CD4-positive, alpha-beta T cell treated with Interleukin-4 for 4 hours (primary cell): ENCODE measurements at places on chromosomes 13 and 19.
A peak's percentile ranks its signal among the peaks of the same experiment; 100 is the strongest.

DNA sequence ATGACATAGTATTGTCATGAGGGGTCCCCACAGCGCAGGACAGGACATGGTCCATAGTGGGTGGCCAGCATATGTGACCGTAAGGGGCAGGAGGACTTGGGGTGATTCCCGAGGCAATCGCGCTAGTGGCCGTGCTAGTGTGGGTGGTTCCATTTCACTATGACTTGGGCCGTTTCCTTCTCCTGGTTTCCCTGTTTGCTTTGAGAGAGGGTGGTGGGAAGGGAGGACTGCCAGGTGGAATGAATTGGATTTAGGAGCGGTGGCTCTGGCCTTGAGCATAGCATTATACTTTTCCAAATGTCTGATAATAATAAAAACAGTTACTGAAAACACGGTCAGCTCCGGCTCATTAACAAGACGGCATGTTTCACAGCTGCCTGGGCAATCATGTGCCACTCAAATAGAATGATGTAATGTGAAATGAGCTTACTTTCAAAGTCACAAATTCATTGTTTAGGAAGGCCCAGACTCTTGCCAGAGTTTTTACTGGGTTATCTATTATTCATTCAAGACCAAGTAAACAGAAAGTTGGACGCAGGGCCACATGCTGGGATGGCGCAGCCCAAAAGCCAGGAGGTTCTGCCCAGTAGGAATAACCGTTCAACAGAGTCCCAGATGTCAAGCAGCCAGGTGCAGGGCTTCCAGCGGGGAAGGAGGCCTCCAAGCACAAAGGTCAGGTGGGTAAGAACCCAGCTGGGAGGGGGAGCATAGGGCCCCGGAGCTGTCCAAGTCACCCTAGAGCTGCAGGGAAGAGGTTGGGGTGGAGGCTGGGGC is 19.6 kb upstream of the SLC15A1 start:
- DNase-seq, result no peak

- no peak for DNase-seq
Observed at GRCh38 chr19:19004144-19004543, 29.2 kb downstream of the SUGP2 start.

GRCh38 chr19:51783372-51783771 is 11.6 kb upstream of the FPR3 start:
- no peak for DNase-seq

DNA sequence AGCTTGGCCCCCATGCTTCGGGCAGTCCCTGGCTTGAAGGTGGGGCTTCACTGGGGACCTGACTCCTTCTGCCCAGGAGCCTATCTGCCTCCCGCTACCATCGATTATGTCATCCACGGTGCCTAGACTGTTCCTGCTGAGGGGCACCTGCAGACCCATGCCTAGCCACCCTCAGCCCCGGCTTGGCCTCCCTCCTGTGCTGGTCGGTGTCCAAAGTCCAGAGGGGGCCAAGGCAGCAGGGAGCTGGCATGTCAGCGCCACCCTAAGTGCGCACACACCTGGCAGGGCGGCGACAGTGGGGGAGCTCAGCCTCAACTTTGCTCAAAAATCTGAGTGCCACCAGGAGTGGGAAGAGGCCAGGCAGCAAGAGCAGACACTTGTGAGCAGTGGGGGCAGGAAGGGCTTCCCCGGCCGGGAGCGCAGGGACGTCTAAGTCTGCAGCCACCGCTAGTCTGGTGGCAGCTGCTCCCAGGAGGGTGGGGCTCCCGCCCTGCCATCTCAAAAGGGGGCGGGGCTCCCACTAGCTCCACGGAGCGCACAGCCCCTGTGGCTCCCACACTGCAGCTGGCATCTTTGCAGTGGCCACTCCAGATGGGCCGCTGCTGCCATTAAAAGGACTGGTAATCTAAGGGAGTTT is 13.5 kb upstream of the URAD start:
- no peak for DNase-seq

- peak; percentile 85 for DNase-seq
Observed at GRCh38 chr19:19591133-19591825, 27.2 kb downstream of the PBX4 start.

DNA sequence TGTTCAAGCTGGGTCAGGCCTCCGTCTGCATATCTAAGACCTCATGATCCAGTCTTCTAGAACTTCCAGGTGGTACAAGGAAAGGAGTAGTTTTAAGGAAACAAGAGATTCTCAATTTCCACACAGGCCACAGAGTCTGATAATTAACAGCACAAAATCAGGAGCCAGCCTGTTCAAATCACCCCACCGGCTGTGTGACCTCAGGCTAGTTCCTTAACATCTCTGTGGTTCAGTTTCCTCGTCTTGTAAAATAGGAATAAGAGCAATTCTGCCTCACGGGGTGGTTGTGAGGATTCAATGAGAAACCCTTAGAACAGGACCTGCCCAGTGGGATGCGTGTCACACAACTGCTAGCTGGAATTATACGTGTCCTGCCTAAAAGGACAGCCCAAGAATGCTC is 25.6 kb downstream of the FCGBP start:
- no peak for DNase-seq

GRCh38 chr13:27425918-27426630 is 1.7 kb downstream of the GTF3A start:
- peak; percentile 89 for DNase-seq

DNA sequence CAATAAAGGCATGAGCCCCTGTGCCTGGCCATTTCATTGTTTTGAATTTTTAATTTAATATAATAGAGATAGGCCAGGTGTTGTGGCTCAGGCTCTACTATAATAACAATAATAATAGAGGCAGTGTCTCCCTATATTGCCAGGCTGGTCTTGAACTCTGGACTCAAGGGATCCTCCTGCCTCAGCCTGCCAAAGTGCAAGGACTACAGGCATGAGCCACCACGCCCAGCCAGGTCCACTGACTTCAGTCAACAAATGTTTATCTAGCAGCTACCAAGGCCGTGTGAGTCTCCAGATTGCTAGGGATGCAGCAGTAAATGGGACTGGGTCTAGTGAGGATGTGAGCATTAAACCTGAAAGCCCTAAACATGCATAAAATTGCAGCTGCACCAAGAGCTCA is 13.8 kb upstream of the ILF3 start:
- DNase-seq, result no peak

DNA sequence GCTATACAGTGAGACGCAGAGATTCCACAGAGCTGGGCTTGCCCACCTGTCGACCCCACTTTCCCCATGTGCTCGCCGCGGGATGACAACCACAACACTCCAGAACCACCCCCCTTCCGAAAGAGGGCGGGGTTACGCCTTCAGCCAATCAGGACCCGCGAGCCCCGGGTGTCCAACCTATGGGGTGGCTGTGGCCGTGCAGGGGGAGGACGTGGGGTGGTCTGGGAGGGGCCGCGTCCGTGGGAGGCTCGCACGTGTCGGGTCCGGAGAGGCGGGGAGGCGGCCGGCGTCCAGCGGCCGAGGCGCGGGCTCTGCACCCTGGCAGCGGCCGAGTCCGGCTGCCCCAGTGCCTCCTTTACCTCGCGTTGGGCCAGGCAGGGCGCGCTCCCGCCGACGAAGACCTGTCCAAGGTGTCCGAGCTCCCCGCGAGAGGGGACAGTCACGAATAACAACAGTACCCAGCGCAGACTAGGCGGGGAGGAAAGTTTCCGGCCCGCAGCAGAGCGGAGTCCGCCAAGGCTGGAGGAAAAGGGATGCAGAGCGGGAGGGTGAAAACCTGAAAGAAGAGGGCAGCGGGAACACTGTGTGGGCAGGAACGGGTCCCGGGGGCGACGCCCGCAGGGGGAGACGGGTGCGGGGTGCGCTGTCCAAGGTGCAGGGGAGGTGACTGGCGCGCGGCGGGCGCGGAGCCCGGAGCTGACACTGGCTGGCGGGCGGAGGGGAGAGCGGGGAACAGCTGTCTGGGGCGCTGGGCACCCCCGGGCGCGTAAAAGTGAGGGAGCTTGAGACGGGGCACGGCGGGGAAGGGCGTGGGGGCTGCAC is 911 bp downstream of the ENOX1 start:
- DNase-seq, result no peak

DNA sequence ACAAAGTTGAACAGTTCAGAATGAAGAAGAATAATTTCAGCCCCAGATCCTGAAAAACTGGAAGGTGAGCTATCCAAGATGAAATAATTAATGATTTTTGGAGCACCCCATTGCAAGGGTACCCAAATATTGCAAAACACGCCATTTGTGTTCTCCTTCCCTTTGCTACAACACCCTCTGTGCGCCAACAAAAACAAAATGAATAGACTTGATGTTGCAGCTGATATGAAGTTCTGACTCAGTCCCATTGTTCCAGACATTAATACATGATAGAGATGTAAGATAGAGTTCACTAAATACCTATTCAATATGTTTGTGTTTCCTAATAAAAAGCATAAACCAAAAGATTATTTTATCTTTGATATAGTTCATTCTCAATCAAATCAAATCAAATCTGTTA is 287.5 kb upstream of the SOX21 start:
- no peak for DNase-seq

GRCh38 chr19:15318241-15318691 is 14.1 kb downstream of the BRD4 start:
- no peak for DNase-seq

GRCh38 chr13:110380359-110381028 is 73.4 kb downstream of the COL4A2 start:
- no peak for DNase-seq

- no peak for DNase-seq
Observed at GRCh38 chr19:4474514-4475022, 2.5 kb downstream of the HDGFL2 start.

- DNase-seq, result no peak
Observed at GRCh38 chr19:54554006-54554405, 19.6 kb upstream of the LILRA2 start.

- DNase-seq, result peak; percentile 10
Observed at GRCh38 chr19:55206664-55207500, 2.4 kb downstream of the PTPRH start.

- DNase-seq, result no peak
Observed at GRCh38 chr13:77372275-77372674, 45.4 kb upstream of the MYCBP2 start.

GRCh38 chr13:29510651-29511084 is 84.8 kb downstream of the SLC7A1 start:
- no peak for DNase-seq

- DNase-seq, result no peak
Observed at GRCh38 chr13:99514801-99515200, 13.5 kb downstream of the TM9SF2 start.
